ENCODE measurements at places on chromosomes 2 and 18.

DNA sequence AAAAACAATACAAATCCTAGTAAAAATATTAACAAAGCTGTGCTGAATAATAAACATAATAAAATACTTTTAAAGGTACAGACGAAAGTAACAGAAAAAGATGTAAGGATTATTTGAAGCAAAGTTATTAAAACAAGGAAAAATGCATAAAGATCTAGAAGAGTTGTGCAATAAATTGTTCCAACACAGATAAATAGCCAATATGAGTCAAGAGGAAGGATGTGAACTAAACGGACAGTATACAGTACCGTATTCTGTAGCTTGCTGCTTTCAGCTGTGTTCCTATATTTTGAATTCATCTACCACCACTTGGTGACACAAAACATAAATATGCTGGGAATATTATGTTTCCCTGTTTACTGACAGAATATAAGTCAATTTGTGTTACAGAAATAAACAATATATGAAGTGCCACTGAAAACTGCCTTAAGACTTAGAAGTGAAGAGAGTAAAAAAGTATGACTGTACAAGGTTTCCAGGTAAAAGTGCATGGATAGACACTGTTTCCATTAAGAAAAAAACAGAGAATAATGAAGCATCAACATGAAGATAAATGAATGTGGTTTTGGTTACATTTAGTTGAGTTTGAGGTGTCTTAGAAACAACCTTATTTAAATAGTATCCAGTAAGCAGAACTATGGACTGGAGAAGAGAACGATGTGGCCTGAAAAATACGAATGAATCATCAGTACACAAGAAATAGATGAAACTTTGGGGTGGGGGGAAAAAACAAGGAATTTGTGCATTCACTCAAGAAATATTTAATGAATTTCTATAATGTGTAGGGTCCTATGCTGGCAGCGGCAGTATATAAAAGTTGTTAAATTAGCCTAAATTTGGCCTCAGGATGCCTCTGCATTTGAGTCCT, 13.1 kb downstream of the PPP3R1 start:
- DNase-seq: no peak

DNA sequence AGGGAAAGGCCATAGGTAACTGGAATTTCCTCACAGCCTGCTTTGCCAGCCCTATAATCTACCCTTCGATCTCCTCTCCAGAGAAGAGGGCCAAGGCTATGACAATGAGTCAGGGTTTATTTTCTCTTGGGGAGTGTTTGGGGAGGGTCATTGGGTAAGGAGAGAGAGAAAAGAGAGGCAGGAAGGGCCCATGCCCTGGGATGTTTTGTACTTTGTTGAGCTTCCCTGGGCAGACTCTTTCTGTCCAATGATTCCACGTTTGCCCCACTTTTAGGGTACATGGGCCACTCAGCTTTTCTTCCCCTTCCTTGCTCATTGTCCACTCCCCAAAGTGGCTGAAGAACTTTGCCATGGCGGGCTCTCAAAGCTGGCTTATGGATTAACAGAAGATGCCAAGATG, 224.2 kb downstream of the ALK start:
- DNase-seq: no peak

DNA sequence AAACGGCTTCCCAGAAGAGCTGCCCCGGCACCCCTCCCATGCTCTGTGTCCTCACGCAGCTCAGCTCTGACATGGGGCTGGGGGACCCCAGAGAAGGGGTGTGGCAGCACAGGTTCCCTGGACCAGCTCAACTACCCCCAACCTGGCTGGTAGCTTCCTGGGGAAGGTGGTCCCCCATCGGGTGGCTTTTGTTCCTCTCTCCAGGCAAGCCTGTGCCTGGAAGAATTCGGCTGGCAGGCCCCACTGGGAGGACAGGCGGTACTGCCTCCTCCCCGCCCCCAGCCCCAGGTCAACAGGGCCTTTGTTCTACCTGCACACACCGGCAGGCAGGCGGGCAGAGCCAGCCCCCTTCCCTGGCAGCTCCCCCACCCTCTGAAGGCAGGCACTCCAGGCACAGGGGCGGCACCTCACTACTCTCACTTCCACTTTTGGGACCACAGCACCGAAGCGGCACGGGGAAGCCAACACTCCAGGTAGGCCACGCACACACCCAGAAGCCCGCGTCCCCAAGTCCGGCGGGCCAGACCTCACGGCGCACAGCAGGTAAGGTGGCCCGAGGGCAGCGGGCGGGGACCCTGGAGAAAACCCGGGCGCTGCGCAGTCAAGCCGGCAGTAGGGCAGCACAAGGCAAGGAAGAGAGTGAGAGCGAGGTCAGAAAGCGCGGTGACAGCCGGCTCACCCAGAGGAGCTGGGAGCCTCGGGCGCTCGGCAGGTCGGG, 1.3 kb downstream of the HS6ST1 start:
- DNase-seq: no peak

DNA sequence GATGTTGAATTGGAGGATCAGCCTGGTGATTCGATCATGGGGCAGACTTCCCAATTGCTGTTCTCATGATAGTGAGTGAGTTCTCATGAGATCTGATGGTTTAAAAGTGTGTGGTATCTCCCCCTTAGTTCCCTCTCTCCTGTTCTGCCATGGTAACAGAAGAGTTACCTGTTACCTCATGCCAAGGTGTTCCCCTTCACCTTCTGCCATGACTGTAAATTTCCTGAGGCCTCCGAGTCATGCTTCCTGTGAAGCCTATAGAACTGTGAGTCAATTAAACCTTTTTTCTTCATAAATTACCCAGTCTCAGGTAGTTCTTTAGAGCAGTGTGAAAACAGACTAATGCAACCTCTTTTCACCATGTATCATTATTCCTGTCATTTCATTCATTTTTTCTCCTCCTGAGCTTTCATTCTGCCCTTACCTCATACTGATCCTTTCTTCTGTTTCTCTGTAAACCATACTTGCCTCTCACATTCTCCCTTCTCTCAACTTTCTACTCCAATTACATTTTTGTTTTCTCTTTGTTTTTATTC, 22.0 kb downstream of the STARD6 start:
- DNase-seq: no peak

Measured in central memory CD8-positive, alpha-beta T cell (primary cell).